Left renal cortex interstitium (tissue), 4 donors: ENCODE measurements at places on chromosomes 6 and 20.

GRCh38 chr6:52364480-52365166 lies 2.7 kb downstream of the PAQR8 start:
- DNase-seq, result no peak

DNA sequence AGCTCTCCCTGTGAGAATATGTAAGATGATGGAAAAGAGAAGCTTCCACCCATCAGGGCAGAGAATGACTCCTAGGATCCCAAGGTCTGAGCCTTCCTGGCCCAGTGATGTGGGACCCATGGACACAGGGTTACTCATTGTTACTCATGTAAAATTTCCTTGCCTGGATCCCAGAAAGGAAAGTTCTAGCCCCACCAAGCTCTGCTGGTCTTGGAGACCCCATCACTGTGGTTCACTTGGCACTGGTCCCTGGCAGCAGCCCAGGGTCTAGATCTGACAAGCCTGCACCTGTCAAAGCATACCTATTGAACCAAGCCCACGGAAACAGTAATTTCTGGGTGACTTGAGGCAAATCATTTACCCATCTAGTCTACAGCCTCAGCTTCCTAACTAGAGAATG lies 22.1 kb downstream of the MDGA1 start:
- DNase-seq, result no peak

DNA sequence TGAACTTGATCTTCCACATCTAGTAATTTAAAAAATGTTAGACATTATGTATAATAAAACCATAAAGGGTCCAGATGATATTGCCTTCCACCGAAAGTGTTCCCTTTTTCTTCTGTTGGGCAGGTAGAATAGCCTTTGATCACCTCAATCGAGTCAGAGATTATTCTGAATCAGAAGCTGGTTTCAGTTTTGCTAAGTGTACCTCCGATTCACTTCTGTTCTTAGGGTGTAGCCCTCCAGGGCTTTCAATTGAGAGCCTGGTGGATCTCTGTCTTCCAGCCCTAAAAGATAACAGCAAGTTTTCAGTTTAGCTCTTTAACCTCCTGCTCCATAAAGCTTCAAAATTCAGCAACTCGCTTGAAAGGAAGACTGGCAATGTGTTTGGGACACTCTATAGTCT lies 21.1 kb upstream of the AIG1 start:
- no peak for DNase-seq

GRCh38 chr6:125637207-125637606 lies 112.2 kb upstream of the HEY2 start:
- DNase-seq, result no peak
